ENCODE measurements at places on chromosomes 4 and X.
A peak's percentile ranks its signal among the peaks of the same experiment; 100 is the strongest.

DNA sequence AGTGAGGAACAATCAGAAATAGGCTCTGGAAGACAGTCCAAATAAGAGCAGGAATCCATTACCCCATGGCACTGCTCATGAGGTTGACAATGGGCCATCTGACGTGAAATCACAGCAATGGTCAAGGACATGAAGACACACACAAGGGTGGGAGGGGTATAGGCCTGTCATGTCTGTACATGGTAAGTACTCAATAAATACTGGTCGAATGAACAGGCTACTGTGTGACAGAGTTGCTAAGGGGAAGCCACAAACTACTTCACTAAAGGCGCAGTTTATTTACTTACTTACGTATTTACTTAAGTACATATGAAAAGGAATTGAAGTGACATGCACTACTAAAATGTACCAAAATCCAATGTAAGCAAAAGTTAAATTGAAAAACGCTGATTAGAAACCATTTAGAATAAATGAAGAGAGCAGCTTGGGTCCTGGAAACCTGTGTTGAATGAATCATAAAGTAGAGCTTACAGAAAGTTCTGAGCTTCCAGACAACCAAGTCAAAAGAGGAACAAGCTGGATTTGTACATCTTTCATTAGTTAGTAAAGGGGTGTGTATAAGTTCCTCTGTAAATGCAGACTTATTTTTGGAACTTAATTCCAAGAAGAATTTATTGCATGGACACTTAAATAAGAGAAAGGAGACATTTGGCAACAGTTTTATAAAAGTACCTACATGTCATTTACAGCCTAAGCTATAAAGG is 32.7 kb downstream of the ALPK1 start:
- H3K4me3 ChIP-seq, result no peak overlapping the region
- H3K4me1 ChIP-seq, result no peaks in the 10 kb centered on the region
- no peaks in the 10 kb centered on the region for H3K27me3 ChIP-seq
- H3K36me3 ChIP-seq, result no peaks in the 10 kb centered on the region
- DNase-seq, result no peak
- H3K27ac ChIP-seq, result no peak overlapping the region

DNA sequence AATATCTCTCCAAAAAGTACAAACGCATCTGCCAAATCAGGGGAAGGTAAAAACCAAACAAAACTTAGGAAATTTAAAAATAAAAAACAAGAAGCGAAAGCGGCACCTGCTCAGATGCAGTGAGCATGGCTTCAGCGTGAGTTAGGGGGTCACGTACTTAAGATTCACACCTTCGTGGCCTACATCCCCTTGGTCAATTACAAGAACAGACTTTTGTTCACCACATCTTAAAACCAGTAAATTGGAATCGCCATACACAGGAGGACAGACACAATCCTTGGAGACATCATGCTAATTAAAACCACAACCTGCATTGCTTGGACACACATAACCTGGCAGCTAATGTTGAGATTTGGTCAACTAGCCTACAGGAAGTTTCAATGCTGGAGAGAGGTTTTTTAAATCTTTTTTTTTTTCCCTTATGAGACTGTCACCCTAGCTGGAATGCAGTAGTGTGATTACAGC is 12.5 kb upstream of the SEL1L3 start:
- no peaks in the 10 kb centered on the region for H3K36me3 ChIP-seq
- H3K27ac ChIP-seq, result no peak overlapping the region
- H3K27me3 ChIP-seq, result no peaks in the 10 kb centered on the region
- DNase-seq, result no peak
- no peaks in the 10 kb centered on the region for H3K4me1 ChIP-seq

DNA sequence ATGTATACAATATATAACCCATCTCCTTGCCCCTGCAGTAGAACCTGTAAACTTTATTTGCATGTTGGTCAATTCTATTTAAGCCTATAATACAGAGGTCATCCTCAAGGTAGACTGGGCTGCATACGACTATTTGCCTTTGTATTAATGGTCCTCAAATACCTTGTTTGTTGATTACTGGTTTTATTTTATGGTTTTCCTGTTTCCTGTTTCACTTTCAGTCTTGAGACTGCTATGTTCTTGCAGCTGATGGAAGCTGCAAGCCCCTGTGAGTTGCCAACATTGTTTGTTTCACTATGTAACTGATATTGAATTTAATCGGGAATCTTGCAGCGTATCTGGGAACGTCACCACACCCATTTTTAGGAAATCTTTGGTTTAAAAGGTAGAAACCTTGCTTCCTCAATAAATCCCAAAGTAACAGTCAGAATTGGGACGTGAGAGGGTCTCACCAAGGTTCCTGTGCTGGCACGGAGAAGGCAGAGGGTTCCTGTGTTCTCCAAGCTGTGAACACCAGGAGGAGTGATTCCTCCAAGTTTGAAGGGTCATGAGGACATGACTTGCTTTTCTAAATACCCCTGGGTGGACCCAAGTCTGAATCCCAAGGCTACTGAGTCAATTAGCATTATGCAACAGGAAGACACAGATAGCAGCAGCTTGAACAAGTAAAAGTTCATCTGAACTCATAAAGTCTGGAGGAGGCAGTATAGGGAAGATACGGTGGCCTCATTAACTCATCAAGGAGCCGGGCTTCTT is 110.6 kb upstream of the PNPLA4 start:
- no peaks in the 10 kb centered on the region for H3K27me3 ChIP-seq
- H3K4me3 ChIP-seq, result no peak overlapping the region
- H3K27ac ChIP-seq, result no peak overlapping the region

GRCh38 chr4:137238456-137239162 is 293.7 kb downstream of the PCDH18 start:
- H3K27me3 ChIP-seq, result no peaks in the 10 kb centered on the region
- H3K4me1 ChIP-seq, result no peaks in the 10 kb centered on the region
- no peak overlapping the region for H3K27ac ChIP-seq

- H3K4me1 ChIP-seq, result peaks cover 19% of the 10 kb centered on the region
- H3K27ac ChIP-seq, result no peak overlapping the region
- no peaks in the 10 kb centered on the region for H3K27me3 ChIP-seq
- H3K36me3 ChIP-seq, result no peaks in the 10 kb centered on the region
- peak; percentile 85 for DNase-seq
- no peak overlapping the region for H3K4me3 ChIP-seq
These were observed 171.3 kb downstream of the BTC start for GRCh38 chr4:74623041-74623440.

All from fibroblast of lung (primary cell).